Erythroblast (primary cell): ENCODE measurements at places on chromosomes 16 and 17.

GRCh38 chr17:45575126-45575885 is 84.8 kb upstream of the PLEKHM1 start:
- DNase-seq: no peak

GRCh38 chr16:23016368-23016767 is 132.9 kb downstream of the USP31 start:
- no peak for DNase-seq

- peak; percentile 59 for DNase-seq
Observed at GRCh38 chr16:3023415-3023668, 400 bp downstream of the HCFC1R1 start.

GRCh38 chr16:83554096-83554495 is 253.7 kb upstream of the HSBP1 start:
- no peak for DNase-seq

GRCh38 chr17:30921544-30922196 is at the start of gene ADAP2:
Gene ADAP2 (plus strand): TSS chr17:30921945. CDS start chr17:30922015, 70 bp downstream.
- peak; percentile 11 for DNase-seq

GRCh38 chr16:11020792-11021551 is 76.6 kb downstream of the CLEC16A start:
- DNase-seq: no peak

- no peak for DNase-seq
Observed at GRCh38 chr16:50679676-50680555, 1.2 kb downstream of the SNX20 start.

DNA sequence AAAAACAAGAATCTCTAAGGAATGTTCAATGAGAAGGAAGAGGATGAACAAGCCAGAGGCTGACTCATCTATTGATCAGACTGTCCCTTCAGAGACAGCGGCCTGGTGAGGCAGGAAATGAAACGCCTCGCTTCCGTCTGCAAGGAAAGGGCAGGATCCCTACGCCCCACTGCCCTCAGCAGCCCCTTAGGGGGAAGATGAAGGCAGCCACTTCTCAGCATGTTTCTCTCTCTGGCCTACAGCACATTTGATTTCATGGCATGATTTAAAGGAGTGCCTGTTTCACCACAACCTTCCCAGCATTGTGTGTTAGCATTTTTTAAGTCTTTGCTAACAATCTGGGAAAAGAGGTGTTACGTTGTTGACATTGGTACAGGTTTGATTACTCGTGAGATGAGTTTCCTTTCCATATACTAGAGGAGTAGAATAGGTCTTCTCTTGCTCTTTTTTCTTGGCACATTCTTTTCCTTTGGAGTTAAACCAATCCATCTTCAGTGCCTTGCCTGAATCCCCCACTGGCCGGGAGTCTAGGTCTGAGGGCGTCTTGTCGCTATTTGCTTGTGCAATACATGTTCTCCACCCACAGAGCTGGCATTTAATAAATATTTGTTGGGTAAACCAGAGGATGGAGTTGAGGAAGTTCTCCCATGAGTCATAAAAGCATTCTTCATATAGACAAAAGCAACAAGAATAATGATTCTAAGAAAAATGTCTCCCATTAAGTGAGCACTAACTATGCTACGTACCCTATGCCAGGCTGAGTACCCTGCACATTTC is 47.4 kb downstream of the RBFOX3 start:
- DNase-seq: no peak

DNA sequence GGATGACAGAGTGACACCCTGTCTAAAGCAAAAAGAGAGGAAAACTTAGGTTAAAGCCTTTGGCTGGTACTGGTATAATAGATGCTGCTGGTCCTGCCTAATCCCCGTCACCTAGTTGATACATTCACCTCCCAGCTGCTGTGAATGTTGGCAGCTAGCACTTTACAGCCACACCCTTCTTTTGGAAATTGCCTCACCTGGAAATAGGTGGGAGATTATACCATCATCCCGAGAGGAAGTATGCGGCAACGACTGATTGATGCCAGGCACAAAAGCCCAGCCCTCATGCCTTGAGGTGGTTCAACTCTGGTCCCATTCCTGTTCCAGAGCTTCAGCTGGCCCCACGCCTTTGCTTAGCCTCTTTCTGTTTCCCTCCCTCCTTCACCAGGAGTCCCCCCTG is 53.2 kb upstream of the SIAH1 start:
- no peak for DNase-seq

- DNase-seq: no peak
Observed at GRCh38 chr16:60367739-60368138, 1633.6 kb upstream of the GOT2 start.

DNA sequence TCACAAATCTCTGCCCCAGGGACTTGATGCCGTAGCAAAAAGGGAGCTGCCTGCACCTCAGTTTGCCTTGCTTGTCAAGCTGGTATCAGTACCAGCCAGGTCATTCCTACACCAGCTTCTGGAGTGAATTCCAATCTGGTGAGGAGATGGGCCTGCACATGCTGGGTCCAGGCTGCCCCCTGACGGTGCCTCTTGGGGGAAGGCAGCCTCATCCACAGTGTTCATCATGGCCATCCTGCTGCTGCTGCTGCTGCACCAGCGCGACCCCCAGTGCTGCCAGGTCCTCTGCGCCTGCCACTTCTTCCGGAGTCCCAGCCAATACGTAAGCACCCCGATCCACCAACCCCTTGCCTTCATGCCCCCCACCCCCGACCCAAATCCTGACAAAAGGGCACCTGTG is 8.3 kb downstream of the MRPL27 start:
- DNase-seq: no peak

DNA sequence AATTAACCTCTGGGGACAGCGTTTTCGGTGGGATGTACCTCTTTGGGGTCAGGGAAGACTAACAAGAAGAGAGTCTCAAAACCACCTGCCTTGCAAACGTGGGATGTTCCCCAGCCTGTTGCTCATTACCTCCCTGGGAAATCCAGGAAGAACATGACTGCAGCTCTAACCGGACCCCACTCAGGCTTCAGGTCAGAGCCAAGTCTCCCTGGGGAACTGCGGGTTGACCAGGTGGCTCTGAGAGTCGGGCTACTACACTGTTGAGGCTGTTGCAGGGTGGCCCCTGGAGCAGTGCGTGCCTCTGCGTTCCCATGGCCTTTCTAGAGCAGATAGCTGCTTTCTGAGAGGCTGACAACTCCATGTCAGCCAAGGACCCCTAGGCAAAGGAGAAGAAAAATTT is 309.1 kb downstream of the FOXL1 start:
- no peak for DNase-seq

DNA sequence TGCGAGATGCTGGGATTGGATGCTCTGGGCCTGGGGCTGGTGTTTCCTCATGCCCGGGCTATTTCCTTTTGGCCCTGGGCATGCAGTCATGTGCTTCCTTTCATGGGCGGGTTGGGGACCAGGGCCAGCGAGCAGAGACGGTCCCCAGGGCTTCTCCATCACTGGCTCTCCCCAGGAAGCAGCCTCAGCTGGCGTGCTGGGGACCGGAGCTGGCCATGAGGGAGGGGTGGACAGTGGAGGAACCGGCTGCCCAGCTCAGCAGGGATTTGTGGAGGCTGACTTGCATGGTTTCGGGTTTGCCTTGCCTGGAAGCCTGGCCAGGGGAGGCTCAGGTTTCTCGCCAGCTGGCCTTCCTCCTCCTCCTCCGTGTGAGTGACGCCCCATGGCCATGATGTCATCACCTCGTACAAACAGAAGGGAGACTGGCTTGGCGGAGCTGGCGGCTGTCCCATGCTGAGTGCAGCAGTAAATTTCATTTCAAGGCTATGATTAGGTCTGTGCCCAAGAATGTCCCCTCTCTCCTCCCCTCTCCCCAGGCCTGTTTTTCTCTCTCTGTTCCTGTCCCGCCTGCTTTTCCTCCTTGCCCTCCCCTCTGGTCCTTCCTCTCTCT is 8.9 kb upstream of the TIMP2 start:
- no peak for DNase-seq

DNA sequence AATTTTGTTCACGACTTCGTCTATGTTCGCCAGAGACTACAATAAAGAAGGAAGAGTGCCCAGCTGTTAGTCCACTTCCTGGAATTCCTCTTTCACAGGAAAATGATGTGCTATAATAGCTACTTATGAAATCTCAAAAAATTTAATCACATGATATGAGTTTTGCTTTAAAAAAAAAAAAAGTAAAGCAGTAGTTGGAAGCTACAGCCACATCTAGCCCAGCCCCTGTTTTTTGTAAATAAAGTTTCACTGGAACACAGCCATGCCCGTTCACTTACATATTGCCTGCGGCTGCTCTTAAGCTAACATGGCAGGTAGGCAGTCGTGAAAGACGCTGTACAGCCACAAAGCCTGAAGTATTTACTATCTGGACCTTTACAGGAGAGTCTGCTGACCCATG is 15.3 kb downstream of the VPS53 start:
- no peak for DNase-seq

DNA sequence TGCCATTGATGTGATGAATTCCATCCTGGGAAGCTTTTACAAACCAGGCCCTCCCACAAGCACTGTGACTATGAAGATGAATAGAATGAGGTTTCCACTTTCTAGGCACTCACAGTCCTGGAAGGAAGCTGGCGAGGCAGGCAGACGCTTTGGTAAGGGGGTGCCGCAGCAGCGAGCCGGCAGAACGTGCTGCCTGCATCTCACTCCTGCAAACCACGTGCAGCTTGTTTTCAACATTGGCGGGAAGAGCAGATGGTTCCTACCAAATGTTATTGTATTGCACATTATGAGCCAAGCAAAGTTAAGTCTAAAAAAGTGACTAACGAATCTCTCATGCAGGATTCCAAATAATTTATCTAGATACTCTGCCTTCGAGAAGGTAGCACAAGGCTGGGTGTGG is 3.7 kb upstream of the DNAI2 start:
- DNase-seq: peak; percentile 25

DNA sequence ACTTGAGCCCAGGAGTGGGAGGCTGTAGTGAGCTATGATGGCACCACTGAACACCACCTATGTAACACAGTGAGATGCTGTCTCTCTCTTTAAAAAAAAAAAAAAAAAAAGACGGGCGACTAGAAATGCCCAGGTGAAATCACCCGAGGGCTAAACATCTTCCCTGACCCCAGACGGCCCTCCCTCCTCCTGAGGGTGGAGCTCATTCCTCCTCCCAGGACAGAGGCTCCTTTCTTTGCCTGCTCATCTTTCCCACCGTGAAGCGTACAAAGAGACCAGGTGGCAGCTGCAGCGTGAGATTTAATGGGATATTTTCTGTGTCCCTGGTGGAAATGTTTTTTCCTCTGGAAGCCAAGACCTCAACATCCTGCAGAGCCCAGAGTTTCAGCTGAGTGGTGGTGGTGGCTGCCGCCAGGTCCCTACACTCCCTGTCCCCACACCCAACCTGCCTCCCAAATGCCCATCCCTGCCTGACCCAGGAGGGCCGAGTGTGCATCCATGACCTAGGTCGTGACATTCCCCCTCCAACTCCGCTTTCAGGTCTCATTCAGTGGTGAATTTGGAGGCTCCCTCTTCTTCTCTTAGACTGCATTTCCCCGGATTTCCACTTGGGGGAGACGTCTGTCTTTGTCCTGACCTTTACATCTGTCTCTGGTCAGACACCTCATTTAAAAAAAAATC is 14.4 kb upstream of the GPRC5B start:
- peak; percentile 26 for DNase-seq

DNA sequence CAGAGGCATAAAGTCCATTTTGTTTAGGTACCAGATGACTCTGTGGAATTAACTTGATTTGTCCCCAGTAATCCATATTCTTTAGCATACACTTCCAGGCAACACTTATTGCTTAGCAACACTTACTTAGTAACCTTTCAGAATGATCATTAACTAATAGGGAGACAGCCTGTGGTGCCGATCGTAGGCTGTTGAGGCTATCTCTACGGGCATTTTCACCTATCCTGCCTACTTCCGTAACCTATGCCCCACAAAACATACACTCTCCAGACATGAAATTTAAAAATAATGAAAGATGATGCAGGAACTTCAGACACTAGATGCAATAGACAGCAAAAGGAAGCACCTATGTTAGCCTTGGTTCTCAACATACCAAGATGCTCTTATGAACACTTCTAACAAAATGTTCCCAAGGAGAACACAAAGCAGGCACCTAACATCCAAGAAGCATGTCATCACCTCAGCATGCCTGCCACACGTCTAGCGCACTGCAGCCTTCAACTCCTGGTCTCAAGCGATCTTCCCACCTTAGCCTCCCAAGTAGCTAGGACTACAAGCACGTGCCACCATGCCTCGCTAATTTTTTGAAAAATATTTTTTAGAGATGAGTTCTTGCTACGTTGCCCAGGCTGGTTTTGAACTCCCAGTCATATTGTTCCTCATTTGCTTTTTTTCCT is 34.5 kb downstream of the HLF start:
- DNase-seq: no peak

GRCh38 chr17:79977708-79978547 is 57.7 kb downstream of the TBC1D16 start:
- DNase-seq: no peak

GRCh38 chr17:51921500-51921899 is 237.0 kb downstream of the CA10 start:
- no peak for DNase-seq

- DNase-seq: no peak
Observed at GRCh38 chr17:2551493-2551892, 39.8 kb upstream of the METTL16 start.

DNA sequence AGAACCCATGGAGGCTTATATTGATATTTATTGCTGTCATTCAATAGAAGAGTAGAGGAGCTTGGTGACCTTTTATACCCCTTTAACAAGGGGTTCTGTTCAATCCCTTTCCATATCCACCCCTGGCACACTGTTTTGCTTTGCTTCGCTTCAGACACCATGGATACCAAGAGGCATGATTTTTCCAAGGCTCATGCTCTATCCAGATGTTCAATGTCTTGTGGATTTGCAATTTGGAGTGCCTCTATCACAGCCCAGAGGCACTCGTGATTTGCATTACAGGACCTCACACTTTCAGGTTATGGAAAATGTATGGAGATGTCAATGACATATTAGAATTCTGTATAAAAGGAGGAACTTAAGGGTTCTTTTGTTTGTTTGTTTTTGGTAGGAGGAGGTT is 21.5 kb downstream of the CFAP20 start:
- no peak for DNase-seq

DNA sequence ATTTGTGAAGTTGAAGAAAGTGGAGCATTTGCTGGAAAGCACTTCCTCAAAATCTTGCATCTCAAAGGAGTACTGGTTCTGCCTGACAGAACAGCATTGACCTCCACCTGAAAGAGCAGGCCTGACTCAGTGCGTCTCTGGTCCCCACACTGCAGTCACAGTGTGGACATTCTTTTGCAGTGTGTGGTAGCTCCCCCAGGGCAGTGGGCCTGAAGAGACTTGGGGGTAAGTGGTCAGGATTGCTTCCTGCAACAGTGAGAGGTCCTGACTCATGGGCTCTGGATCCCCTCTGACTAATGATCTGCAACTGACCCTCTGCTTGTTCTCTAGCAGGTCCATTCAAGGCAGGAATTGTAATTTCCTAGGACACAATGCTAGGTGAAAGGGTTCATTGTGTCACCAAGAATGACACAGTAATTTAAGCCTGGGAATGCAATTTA is 204.9 kb upstream of the KCNJ16 start:
- DNase-seq: no peak

DNA sequence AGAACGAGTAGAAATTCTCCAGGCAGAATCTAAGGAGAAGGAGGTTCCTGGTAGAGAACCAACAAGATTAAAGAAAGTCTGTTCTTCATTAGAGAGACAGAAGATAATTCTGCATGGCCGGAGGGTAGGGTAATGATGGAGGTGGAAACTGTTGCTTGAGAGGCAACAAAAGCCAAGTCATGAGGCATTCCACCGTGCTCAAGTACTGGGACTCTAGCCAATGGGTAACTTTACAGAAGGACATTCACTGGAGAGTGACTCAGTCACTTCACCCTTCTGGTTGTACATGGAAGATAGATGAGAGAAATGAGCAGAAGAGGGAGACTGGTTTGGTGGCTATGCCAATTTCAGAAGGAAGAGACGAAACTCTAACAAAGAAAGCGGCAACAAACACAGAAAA is 53.6 kb upstream of the ANKFN1 start:
- DNase-seq: no peak
